Activated CD4-positive, alpha-beta memory T cell treated with anti-CD3 and anti-CD28 coated beads for 36 hours (primary cell): ENCODE measurements at places on chromosomes 4 and X. TPM values are rescaled to one million over a fixed set of nuclear protein-coding genes. Genes with fewer than 3 reads are reported as not detected.

Gene CXorf49B
- not detected for total RNA-seq

GRCh38 chrX:12439416-12439815, 301.1 kb downstream of the FRMPD4 start:
- no peak for DNase-seq

DNA sequence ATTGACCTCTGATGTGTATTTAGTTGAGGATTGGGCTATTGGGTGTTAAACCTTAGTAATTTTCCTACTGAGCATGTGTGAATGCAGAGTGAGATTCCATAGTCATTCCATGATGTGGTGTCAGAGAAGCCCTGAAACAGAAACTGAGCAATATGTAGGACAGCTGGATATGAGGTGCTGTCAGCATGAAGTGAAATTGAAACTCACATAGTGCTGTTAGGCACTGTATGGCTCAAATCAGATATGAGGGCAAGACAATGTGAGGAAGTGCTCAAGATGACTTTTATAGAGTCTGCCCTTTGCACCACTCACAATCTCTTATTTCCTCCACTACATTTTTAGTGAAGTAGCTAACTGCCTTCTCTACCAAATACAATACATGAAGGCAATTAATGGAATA, 188.3 kb downstream of the SH3BGRL start:
- DNase-seq = no peak

DNA sequence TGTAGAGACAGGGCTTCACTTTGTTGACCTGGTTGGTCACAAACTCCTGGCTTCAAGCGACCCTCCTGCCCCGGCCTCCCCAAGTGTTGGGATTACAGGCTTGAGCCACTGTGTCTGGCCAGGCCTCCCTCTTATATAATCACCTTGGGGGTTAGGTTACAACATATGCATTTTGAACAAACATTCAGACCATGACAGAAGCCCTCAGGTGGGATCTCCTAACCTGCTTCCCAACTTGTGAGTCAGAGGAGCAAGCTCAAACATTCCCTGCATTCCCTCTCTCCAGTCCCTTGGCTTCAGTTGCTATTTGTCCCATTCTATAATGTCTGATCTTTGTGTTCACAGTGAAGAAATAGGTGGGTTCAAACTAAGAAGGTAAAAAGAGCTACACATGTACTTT, 76.5 kb upstream of the NRK start:
- DNase-seq = no peak

Gene HS3ST1
- total RNA-seq = not detected

- no peak for DNase-seq
These were observed 166.5 kb downstream of the FBXW7 start for GRCh38 chr4:152369203-152369901.
